ENCODE measurements at places on chromosomes 7 and 10. TPM values are rescaled to one million over a fixed set of nuclear protein-coding genes. Genes with fewer than 3 reads are reported as not detected.

The ANKRD61 gene
- 0.63 TPM for total RNA-seq

The PGAM2 gene
- not detected for total RNA-seq

The CHST12 gene
- 7.8 TPM for total RNA-seq

The GPRIN2 gene
- total RNA-seq: not detected

The MUC3A gene
- total RNA-seq: not detected

The DLX5 gene
- not detected for total RNA-seq

The GCK gene
- total RNA-seq: not detected

The ASAH2 gene
- total RNA-seq: 1.7 TPM

The SEMA3C gene
- total RNA-seq: 37.0 TPM

The ZMIZ1 gene
- total RNA-seq: 13.6 TPM

The INHBA gene
- 0.08 TPM for total RNA-seq

The HOXA1 gene
- total RNA-seq: 7.3 TPM

The PAOX gene
- total RNA-seq: not detected

The IGFBP1 gene
- total RNA-seq: not detected

The UCMA gene
- total RNA-seq: not detected

The SPDYE18 gene
- not detected for total RNA-seq

The CHCHD2 gene
- total RNA-seq: 603 TPM

The VPS26A gene
- total RNA-seq: 19.6 TPM

The AASS gene
- total RNA-seq: 50.4 TPM

The TRIM73 gene
- 0.20 TPM for total RNA-seq

The BHLHA15 gene
- not detected for total RNA-seq

The NOS3 gene
- 0.20 TPM for total RNA-seq

The ANKRD1 gene
- total RNA-seq: 2.6 TPM

The CASP2 gene
- 39.1 TPM for total RNA-seq

The NXPH1 gene
- not detected for total RNA-seq

The ANXA8 gene
- total RNA-seq: not detected

The ZNF804B gene
- 0.04 TPM for total RNA-seq

The ZEB1 gene
- 61.2 TPM for total RNA-seq

The PKD2L1 gene
- total RNA-seq: not detected

The AKR1D1 gene
- not detected for total RNA-seq

The LBX1 gene
- total RNA-seq: 13.7 TPM
